LHCN-M2 (cell line): ENCODE measurements at places on chromosomes 5 and 9.

GRCh38 chr5:156934450-156935211 is 28.4 kb downstream of the TIMD4 start:
- DNase-seq: no peak

DNA sequence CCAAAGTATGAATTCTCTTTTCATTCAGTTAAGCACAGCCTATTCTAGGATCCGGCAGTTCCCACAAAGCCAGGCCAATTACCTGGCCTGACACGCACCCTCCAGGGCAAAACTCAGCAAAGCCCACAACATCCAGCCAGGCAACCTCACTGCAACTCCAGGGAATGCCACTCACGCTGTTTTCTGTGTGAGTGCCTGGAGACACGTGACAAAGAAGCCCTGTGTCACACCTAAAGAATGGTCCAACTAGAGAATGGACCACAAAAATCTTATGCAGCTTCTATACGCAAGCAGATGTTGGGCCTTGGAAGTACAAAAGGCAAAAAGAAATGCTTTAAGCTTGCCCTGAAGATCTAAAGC is 20.2 kb downstream of the RETREG1 start:
- peak; percentile 54 for DNase-seq

GRCh38 chr9:130642926-130643325 is 21.5 kb upstream of the PRDM12 start:
- DNase-seq: no peak

DNA sequence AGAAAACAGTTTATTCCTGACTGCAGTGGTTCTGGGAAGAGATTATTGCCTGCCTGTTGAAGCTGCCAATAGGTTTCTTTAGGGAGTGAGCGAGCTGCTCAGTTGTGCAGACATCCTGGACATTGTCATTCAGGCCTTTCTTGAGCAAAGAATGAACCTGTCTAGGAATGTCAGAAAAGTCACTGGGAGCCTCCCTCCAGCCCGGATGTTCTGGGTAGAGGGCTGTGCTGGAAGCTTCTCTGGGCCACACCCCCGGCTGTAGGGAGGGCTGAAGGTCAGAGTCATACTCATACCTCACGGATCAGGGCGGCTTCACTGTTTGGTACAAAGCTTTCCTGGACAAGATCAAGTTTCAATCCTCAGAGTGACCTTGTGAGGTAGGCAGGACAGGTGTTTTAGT is 33.4 kb upstream of the TBC1D2 start:
- no peak for DNase-seq

- DNase-seq: peak; percentile 90
Measured at GRCh38 chr5:111950660-111951059, 193.7 kb upstream of the NREP start.
